ENCODE measurements at places on chromosomes 7 and 10.

- no peak for DNase-seq
These were observed 267.4 kb downstream of the ADK start for GRCh38 chr10:74418285-74418872.

- DNase-seq = no peak
These were observed 350.7 kb downstream of the IPMK start for GRCh38 chr10:57917019-57917418.

- no peak for DNase-seq
These were observed 2.0 kb upstream of the ZNF398 start for GRCh38 chr7:149145031-149145845.

DNA sequence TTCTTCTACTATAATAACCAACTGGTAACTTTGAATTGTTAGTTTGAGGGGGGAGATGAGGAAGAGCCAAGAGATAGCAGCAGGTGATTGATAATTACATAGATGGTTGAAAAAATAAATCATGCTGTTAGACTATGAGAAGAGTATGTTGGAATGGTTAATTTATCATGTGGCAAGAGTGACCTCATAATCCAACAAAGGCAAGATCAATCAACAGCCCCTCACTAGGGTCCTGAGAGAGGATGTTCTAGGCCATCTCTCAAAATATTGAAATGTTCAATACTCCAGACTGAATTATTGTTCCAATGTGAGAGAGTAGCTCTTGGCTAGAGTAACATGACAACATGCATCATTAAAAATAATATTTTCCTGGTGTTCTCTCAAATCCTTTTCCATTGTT, 67.9 kb downstream of the ADD3 start:
- DNase-seq = no peak

- DNase-seq = no peak
These were observed 33.9 kb downstream of the STARD3NL start for GRCh38 chr7:38211940-38212339.

- DNase-seq = no peak
These were observed 89.5 kb downstream of the ZNF467 start for GRCh38 chr7:149683898-149684297.

DNA sequence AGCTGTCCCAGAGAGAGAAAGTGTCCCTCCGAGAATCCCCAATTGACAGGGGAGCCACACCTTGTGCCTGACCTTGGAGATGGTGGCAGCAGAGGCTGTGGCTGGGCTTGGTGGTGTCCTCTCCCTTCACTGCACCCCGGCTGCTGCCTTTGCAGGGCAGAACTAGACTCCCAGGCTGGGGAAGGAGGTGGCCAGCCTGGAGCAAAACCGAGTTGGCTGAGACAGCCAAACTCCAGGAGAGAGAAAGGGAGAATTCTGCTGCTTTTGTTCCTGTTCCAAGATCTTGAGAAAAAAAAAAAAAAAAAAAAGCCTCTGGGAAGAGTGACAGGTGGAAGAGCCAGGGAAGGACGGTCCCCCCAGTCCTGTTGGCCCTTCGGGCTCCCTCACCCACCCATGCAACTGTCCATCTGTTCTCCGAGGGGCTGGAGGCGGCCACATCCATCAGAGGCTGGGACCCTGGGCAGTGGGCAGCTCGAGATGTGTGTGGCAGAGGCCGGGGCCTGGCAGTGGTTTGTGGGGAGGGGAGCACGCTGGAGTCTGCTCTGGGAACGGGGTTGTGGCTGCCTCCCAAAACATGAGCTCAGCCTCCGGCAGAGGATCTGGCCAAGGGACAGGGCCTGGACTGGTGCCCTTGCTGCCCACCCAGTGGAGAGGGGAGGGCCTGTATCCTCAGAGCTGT, 35.5 kb downstream of the CLIP2 start:
- DNase-seq = no peak

DNA sequence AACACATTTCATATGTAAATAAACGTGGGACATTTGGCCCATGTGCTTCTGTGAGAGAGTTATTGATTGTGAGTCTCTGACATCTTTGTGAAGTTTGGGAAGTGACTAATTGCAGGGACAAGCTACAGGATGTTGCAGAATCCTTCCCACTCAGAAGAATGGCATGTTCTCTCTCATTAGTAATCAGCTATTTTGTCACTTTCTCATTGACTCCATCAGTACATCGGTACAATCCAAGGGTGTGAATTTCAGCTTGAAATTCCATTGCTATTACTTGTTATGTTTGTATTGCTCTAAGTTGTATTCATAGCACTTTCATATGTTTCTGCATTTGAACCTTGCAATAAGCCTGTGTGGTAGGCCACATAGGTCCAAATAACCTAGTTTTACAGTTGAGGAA, 100.0 kb upstream of the KCNMA1 start:
- no peak for DNase-seq

DNA sequence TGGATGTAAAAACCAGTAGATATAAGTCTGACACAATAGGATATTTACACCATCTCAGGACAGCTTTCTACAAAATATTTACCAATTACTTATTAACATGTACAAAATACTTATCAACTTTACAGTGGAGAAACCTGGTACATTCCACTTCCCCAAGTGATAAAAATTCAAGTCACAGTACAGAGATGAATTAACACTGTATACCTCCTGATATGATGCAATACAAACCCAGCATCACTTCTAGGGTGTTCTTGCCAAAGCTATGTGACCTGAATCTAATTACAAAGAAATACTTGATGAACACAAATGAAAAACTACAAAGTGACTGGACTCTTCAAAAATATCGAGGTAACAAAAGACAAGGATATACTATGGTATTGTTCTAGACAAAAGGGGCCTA, 156.4 kb upstream of the FGFR2 start:
- DNase-seq = no peak

GRCh38 chr7:55361560-55361959, 3.6 kb upstream of the LANCL2 start:
- DNase-seq = no peak

DNA sequence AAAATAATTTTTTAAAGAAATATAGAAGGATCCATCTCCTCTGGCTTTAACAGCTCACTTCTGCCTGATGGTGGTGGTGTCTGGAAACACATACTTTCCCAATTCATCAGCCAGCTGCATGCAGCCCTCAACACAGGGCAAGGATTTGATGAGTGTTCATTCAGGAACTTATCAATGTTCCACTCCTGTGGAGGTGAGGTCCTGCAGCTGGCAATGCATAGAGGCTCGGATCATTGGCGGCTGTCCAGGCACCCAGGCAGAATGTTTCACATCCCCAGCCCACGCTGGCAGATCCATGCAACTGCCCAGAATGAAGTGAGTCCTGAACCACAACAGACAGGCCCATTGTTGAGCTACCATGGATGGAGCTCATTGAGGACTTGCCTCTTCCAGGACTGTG, 55.2 kb upstream of the KCNMA1 start:
- no peak for DNase-seq

- no peak for DNase-seq
These were observed 50.2 kb downstream of the LAMB4 start for GRCh38 chr7:108079648-108080591.

DNA sequence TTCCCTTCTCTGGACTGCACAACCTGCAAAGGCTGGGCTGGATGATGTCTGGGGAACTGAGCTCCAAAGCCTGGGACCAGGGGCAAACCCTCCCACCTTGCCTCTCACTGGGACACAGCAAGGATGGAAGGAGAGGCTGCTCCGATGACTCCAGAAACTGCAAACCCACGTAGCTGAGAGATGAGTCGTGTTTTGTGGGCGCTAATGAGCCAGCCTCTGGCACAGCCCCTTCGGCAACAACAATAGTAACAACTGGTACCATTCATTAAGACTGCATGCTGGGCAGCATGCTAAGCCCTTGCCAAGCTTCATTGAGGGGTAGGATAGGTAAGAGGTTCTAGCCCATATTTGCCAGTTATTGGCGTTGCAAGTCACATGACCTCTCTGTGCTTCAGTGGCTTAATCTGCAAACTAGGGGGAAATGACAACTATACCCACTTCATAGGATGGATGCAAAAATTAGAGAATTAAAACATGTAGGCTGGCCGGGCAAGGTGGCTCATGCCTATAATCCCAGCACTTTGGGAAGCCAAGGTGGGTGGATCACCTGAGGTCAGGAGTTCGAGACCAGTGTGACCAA, 145.9 kb downstream of the SH3PXD2A start:
- no peak for DNase-seq

- DNase-seq = no peak
These were observed 334.3 kb downstream of the LRMDA start for GRCh38 chr10:75765789-75766096.

DNA sequence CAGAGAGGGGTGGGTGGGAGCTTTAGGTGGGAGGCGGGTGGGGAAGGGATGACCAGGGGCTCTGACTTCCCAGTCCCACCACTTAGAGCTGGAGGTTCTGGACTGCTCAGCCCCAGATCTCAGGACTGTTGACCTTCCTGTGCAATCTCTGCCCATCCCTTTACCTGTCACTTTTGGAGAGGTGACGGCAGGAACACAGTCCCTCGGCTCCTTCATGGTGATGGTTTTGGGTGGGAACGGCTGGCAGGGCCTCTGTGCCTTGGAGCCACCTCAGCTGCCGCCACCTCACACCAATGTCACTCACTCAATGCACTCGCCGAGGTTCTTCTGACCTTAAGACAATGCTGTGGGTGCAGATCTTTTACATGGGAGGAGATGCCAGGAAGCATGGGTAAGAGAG, 49.0 kb downstream of the TMEM270 start:
- no peak for DNase-seq

- DNase-seq = no peak
These were observed 48.5 kb upstream of the RSU1 start for GRCh38 chr10:16865766-16866165.

- DNase-seq = no peak
These were observed 54.3 kb upstream of the SMNDC1 start for GRCh38 chr10:110358869-110359629.

GRCh38 chr10:29668628-29669027, 33.9 kb upstream of the SVIL start:
- DNase-seq = no peak

DNA sequence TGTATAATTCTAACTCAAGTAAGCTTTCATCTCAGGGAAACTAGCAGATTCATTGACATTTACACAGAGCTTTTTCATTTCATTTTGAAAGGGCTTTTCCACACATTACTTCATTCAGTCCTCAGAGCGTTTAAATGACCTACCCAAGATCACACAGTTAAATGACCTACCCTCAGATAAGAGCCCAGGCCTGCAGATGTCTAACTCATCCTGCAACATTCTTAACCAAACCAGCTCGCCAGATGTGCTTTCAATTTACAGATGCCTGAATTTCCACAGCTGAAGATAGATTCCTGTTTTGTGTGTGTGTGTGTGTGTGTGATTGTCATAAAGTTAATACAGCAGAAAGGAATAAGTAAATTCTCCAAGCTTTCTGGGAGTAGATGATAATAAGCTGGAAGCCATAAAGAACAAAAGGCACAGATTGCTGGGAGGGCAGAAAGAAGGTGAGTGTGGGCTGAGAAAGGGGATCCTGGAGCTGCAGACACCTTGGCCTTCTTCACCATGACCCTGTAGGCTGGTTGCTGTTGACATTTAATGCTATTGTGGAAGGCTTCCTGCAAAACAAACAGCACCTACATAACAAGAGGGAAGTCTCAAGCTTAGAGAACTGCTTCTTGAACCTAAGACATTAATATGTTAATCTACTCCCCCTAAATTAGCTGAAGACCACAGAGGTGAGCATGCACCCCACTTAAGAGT, 489.7 kb upstream of the CELF2 start:
- DNase-seq = no peak

- no peak for DNase-seq
These were observed 30.7 kb downstream of the MTPN start for GRCh38 chr7:135946289-135947055.

DNA sequence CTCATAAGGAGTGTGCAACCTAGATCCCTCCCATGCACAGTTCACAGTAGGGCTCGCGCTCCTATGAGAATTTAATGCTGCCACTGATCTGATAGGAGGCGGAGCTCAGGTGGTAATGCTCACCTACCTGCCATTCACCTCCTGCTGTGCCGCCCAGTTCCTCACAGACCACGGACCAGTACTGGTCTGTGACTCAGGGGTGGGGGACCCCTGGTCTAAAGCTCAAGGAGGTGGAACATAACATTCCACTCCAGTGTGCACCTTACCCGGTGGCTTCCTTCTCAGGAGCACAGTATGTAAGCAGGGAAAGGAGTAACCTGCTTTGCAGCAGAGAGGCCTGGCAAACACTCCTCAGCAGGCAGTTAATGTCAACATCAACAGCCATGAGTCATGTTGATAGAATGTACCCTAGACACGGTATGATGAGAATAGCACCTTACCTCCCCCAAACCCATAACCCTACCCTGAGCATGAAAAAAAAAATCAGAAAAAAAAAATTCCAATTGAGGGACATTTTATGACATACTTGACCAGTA, 273.5 kb downstream of the FGFR2 start:
- DNase-seq = no peak

GRCh38 chr7:138295049-138295637, 164.9 kb upstream of the TRIM24 start:
- DNase-seq = no peak

GRCh38 chr7:152035817-152036216, 10.3 kb downstream of the GALNT11 start:
- no peak for DNase-seq

- peak; percentile 27 for DNase-seq
These were observed 134.4 kb downstream of the ITGA8 start for GRCh38 chr10:15585303-15585715.

- no peak for DNase-seq
These were observed 1186.0 kb downstream of the SORCS3 start for GRCh38 chr10:105827133-105827532.

DNA sequence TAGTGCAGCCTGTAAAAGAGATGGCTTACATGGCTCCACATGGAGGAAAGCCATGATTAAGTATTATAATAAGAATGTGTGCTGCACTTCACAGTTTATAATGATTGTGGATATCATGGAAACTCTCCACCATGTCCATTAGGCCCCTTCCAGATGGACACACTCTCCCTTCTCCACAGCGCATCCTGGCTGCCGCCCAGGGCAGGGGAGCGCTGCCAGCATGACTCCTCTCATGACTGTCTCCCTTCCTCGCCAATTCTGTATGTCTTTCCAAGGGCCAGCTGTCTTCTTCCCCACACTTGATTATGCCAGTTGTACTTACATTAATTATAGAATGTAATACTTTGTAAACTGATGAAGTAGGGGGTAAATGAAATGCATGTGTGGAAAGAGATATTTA, 259.3 kb upstream of the TMEM72 start:
- DNase-seq = no peak

DNA sequence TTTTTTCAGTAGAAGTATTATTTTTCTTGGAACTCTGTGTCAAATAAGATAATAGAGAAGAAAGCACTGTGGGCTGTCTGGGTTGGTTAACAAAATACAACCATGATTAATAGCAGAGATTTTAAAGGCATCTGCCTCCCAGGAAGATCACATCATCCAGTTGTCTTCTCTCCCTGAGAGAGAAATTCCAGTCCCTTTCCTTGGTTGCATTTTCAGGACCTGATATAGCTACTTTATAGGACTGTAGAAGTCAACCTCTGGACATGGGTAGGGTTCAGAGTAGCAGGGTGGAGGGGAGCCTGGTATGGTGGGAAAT, 309.9 kb upstream of the IGFBP3 start:
- DNase-seq = no peak

- no peak for DNase-seq
These were observed 119.6 kb downstream of the LRRTM3 start for GRCh38 chr10:67045404-67045803.

GRCh38 chr10:47237316-47238260, 62.4 kb upstream of the GDF10 start:
- no peak for DNase-seq

All from stimulated activated CD4-positive, alpha-beta T cell treated with anti-CD3 and anti-CD28 coated beads, Interleukin-2, amount 100 ng/mL, for 24 hours (primary cell).